ENCODE measurements at places on chromosomes 6 and 20.

DNA sequence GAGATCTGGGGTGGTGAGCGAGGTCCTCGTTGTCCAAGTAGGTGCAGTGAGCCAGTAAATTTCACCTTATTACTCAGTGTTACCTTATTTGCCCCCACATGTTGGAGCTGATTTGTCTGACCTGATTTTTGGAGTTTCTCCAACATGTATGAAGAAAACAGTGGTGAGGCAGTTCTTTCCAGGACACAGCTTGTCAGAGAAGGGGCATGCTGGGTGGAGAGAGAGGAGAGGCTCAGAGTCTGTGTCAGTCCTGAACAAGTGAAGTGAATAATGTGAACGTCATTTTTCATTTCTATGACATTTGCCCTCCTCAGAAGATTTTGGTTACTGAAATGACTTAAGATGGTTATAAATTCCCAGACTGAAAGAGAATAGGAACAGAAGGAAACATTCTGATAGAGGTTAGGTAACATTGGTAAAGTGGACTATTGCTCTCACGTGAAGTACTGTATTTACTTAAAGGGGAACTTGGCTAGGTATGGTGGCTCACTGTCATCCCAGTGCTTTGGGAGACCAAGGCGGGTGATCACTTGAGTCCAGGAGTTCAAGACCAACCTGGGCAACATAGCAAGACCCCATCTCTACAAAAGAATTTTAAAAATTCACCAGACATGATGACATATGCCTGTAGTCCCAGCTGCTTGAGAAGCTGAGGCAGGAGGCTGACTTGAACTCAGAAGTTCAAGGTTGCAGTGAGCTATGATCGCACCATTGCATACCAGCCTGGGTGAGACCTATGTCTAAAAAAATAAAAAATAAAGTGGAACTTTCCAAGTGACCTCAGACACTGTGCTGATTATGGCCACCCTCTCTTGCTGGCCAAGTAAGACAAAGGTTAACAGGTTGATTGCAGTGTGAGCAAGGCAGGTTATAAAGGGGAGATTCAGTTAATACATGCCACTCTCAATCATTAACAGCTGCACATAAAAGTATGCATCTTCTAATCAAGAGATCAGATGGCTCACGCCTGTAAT, 184.3 kb downstream of the EDN1 start:
- DNase-seq, result no peak

GRCh38 chr6:74409447-74409846, 713.4 kb downstream of the CD109 start:
- no peak for DNase-seq

DNA sequence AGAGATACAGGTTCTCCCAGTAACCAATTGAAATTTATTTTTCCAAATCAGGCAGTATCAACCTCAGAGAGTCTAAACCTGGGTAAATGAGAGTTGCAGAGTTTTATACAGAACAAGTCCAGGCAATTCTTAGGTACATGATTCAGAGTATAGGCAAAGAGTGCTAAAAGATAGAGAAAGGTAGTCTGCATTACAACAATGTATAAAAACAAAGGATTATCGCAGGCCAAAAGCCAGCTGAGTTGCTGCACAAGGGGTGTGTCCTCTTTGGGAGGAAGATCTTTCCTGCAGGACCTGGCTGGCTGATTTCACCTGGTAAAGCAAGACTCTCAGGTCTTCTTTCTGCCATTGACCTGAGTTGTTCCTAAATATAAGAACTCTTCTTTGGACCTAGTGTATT, 48.9 kb upstream of the ECHDC1 start:
- DNase-seq, result no peak

GRCh38 chr6:24454452-24454851, 34.9 kb downstream of the GPLD1 start:
- DNase-seq, result no peak
